ENCODE measurements at places on chromosomes 13 and 19. TPM values are rescaled to one million over a fixed set of nuclear protein-coding genes. Genes with fewer than 3 reads are reported as not detected.

- no peak for DNase-seq
Observed at GRCh38 chr13:33806470-33807248, 11.3 kb upstream of the RFC3 start.

DNA sequence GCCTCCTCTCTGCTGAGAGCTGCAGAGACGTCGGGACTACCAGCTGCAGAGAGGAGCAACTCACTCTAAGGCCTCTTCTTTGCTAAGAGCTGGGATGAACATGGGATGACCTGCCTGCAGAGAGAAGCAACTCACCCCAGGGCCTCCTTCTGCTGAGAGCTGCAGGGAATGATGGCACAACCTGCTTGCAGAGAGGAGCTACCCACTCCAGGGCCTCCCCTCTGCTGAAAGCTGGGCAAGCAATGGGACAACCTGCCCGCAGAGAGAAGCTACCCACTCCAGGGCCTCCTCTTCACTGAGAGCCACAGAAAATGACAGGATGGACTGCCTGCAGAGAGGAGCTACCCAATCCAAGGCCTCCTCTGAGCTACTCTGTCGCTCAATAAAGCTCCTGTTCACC, 6.9 kb upstream of the MLLT1 start:
- DNase-seq = no peak

DNA sequence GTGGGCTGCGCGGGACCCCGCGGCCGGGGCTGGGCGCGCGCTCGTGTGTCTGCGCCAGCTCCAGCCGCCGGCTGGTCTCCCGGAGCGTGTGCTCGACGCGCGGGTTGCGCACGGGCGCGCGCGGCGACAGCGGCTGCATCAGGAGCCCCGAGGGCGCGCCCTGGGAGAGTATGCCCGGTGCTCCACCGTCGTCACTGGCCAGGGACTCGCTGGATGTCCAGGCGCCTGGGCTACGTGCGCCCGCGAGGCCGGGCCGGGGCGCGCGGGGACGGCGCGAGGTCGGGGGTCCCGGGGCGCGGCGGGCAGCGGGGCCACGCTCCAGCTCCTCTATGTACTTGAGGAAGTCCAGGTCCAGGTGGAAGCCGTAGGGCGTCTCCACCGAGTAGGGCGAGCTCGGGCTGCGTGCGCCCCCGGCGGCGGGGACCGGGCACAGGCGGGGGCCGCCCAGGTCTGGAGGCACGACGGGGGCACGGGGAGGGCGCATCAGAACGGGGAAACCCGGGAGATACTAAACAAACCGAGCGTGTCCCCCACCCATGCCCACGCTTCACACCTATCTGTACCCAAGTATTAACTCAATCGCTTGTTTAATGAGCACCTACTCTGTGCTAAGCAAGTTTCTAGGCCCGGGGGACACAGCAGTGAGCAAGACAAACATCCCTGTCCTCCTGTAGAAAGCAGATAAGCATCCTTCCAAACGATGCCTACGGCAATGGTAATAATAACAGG, 7.6 kb downstream of the KANK3 start:
- no peak for DNase-seq

NOVA2 gene
- not detected for total RNA-seq

ZC3H13 gene
- 7.4 TPM for total RNA-seq

DNA sequence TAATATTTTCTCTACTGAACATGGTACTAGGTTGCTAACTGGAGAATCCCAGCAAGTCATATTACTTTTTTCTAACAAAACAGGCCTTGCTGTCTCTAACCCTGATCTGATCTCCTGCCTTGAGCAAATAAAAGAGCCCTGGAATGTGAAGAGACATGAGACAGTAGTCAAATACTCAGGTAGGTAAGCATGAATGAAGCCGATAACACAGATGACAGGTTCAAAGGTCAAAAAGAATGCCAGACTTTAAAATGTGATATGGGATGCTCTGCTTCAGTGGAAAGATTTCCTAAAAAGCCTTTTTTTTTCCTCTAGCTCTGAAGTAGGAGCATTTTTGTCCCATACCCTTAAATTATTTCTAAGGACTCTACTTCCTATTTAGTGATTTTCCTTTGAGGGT, 28.7 kb downstream of the ZNF726 start:
- DNase-seq = no peak

PODNL1 gene
- 16.1 TPM for total RNA-seq

DNA sequence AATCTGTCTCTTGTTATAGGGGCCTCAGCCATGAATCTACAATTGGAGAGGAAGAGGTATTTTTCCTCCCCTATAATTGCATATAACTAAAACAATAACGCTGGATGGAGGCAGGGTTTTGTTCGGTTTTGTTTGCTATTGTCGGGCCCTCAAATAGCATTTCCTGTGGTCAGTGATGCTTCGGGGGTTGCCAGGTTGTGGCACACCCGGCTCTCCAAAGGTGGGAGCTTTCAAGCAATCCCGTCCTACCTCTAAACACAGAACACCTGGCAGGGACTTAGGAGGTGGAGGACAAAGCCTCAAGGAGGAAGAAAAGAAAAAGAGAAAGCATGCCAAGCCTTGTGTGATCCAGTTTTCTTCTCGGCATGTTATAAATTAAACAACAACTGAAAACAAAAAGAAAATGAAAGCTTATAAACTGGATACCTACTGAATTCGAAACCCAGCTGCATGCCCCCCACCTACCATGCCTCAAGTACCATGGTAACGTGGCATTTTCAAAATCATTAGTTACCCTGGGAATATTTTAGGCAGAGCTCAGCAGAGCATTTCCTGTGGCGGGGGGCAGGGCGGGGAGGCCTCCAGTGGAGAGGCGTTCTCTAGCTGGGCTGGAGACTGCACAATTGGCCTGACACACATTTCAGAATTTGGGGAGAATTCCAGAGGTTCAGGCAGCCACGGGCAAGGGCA, 213.8 kb downstream of the DCLK1 start:
- DNase-seq = no peak

CYP4F12 gene
- total RNA-seq = 2.6 TPM

BORA gene
- total RNA-seq = 13.0 TPM

DNA sequence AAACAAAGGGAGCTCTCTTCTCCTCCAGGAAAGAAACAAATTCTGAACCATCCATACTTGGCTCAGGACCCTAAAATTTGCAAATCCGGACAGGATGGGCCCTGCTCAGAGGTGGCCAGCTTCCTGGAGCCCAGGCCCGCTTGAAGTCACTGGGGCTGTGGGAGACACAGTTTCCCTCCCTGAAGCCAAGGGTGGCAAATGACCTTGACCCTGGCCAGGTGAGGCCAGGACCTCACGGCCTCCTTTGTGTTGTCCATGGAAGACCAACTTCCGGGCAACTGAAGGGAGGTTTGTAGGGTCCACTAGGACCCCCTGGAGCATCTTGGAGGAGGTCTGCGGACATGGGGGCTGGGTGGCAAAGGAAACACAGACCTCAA, 5.5 kb downstream of the NANOS3 start:
- DNase-seq = no peak

DNA sequence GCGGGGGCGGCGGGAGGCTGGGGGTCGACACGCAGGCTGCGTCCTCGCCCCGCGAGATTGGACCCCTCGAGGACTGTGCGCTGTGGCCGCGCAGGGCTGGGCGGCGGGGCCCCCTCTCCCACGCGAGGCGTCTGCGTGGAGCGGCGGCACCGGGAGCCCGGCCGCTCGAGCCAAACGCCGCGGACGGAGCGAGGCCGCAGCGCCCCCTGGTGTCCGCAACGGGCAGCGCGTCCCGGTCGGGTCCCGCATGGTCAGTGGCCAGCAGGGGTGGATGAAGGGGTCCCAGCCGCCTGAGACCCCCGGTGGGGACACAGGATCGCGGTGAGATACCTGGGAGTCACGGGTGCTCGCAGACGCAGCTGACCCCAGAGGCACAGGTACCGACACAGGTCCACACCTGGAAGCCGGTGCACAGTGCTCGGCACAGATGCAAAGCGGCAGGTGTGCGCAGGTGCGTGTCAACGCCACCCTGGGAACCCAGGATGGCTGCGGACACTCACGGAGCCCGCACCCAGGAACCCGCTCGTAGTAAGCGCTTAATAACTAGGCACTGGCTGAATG, 2.1 kb upstream of the CIRBP start:
- DNase-seq = no peak

DNA sequence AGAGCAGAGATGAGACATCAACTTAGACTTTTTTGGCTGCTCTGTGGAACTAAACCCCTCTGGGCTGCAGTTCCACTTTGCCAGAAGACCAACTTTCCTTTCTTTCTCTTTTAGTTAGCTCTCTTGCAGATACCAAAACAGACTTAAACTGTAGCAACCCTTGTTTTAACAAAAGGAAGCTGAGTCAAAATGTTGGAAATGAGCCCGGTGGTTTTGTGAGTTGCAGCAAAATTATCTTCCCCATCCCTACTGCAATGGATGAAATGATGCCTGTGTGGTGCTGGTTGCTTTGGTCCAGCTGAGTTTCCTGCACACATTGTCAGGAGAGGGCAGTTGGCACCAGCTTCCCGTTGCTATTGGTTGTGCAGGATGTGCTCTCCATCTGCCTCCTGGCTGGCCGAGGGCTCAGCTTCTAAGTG, 115.3 kb downstream of the LRCH1 start:
- no peak for DNase-seq

GRCh38 chr13:29830000-29830399, 20.4 kb downstream of the UBL3 start:
- no peak for DNase-seq

DNA sequence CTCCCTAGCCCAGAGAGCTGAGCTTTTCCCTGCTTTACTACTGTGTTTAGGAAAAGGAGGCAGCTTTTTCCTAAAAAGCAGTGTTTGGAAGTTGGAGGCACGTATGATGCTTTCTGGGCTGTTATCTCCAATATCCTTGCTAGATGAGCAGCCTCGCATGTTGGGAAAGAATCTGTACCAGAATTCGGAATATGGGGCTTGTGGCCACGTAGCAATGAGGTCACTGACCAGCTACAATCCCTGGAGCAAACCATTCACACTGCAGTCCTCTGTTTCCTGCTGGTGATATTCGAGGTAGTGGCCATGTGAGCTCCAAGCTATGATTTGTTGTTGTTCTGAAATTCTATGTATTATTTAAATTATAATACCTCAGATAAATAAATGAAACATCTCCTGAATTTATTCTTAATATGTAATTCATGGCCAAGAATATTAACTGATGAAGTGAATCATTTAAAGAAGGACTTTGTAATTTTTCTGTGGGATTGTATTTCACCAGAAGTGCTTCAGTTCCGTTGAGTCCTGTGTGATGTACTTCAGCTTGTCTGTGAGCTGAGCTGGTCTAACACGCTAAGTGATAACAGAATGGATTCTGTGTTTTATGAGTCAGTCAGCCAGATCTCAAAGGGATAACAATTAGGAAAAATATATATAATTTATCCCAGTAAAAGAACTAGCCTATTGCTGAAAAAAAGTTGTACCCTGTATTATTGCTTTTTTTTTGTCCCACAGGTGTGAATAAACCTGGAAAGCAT, 319.5 kb downstream of the SHISA2 start:
- DNase-seq = no peak

DNA sequence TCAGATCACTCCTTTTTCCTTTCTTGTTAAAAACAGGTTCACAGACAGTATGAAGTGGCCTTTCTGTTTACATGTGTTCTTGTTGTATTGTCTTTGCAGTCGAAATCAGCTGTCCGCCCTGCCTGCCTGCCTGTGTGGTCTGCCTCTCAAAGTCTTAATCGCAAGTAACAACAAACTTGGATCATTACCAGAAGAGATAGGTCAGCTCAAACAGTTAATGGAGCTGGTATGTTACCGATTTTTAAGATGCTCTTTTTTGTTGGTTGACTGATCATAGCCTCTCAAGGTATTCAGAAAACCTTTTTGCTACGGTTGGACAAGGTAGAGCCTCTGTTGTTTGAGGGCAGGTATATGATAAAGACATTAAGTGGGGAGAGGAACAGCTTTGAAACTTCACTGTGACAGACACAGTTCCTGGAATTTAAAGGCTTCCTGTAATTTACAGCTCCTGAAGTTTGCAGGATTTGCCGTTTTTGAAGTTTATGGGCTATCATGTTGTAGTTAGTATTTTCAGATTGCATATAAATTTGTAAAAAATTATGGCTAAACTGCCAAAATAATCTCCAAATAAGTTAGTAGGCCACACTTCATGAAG, 116.1 kb downstream of the LRCH1 start:
- DNase-seq = no peak

USHBP1 gene
- total RNA-seq = not detected

DNA sequence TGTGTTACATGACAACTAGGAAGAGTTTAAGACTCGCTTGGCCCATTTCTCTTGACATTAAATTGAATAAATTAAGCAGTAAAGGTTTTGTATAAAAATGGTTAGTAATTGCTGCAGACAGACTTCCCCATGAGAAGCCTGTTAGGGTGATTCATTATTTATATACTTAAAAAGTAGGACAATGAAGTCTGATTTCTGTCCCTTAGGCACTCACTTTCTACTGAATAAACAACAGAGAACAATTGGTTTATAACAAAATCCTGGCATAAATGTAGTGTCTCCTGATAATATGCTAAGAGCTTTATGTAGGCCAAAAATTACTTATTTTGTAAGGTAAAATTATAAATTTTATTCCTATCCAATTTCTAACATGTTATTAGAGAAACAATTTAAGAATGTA, 2138.5 kb upstream of the PCDH20 start:
- DNase-seq = no peak

All from Caki2 (cell line).